Activated T-cell treated with anti-CD3 and anti-CD28 coated beads for 1 hour (primary cell): ENCODE measurements at places on chromosomes 11 and 22.

DNA sequence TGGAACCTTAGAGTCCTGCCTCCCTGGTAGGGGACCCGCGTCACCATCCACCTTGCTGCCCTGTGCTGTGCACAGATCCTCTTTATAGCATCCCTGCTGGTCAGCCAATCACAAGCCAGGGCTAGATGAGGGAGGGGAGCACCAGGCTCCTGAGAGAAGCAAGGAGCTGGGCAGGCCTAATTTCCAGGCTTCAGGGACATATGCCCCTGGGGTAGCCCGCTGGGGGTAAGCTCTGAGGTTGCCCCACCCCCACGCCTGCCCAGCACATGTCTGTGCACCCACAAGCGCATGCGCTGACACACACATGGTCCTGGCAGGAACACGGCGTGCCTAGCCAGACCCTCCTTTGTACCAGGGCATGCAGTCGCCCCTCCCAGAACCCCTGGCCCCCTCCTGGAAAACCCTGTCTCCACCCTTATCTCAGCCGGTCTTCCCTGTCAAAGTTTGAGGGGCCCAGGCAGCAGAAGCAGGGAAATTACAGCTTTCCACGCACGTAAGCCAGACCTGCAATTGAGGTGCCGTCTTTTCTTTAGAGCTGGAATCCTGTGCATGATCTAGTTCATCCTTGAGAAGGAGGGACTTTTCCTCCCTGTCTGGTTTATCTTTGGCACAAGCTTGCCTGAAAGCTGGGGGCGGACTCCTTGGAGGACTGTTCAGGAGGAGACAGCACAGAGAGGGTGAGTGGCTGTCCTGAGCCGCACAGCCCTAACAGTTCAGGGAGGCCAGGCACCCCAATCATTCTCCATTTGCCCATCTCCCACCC, 2.1 kb downstream of the SSTR3 start:
- no peak for DNase-seq

DNA sequence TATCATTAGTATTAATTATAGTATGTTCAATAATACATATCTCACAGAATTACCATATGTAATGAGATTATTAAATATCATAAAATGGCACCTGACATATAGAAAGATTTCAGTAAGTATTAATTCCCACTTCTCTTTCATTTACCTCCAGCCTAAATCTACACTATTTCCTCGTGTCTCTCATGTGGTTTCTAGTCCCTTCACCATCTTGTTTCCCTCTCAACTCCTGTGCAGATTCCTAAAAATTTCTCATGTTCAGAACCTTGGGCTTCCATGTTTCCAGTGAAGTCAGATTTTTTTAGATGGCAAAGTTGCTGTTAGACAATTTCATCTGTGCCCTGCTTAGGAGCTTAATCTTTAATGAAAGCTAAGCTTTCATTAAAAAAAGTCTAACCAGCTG, 14.1 kb upstream of the HBE1 start:
- DNase-seq: no peak

GRCh38 chr11:130414107-130415080, 14.0 kb downstream of the ADAMTS8 start:
- no peak for DNase-seq

- no peak for DNase-seq
These were observed 13.6 kb downstream of the TPCN2 start for GRCh38 chr11:69062169-69062855.

- no peak for DNase-seq
These were observed 10.5 kb downstream of the TPST2 start for GRCh38 chr22:26579331-26579886.

- DNase-seq: no peak
These were observed 3.4 kb downstream of the APOA1 start for GRCh38 chr11:116833816-116834534.

DNA sequence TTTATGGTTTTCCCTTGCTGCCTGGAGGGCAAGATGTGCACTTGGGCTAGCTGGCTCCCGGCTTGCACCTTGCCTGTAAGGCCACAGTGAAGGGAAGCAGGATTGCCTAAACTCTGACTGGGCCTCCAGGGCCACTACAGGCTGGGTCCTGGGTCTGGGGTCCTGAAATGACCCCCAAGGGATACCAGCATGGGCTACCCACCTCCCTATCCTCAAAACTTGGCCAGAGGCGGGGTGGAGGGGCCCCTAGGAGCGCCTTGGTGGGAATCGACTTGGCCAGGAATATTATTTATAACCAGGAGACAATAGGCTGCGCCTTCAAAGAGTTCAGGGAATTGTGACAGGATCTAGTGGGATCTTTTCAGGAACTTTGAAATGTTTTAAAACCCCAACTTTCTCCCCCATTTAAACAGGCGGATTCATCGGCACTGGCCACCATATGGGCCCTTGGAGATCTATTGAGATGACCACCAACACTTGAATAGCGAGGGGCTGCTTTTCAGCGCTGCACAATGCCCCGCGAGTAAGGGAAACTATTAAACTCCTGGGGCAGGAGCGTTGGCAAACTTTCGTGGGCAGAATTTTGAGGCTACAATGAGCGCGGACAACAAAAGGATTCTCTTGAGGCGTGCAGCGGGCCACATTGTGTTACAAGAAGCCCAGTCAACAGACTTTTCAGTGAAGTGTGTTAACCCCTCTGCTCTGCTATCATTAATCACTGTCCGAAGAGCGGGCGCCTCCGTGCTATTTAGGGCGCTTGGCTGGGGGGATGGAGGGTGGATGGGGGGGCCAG, 15.2 kb downstream of the PAX6 start:
- DNase-seq: no peak

GRCh38 chr11:17511571-17511970, 32.6 kb downstream of the USH1C start:
- DNase-seq: no peak

DNA sequence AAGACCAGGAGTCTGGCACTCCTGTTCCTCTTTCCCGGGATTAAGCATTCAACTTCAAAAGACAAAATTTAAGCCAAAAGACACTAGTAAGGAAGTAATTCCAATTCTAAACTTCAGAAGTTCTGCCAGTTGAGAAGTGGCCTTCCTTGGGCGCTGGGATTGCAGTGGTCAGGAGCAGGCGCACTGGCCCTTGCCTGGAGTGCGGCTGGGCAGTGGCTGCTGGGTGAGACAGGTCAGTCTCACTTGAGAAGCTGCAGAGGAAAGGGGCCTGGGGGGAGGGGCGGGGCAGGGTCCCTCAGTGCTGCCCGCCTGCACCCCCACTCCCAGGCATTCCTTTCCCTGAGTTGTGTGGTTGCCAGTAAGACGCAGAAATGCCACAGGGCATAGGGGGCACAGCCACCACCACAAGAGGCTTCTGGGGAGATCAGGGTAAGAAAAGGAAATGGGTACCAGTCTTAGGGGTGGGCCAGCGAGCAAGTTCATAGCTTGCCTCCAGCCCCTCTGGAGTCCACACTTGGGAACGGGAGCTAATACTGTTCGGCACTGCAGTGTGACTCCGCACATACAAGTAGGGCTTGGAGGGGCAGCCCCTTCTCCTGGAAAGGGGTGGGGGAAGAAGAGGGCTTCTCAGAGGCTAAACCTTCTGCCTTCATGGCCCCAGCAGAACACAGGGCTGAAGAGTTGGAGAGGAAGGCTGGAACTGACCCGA, 5.5 kb downstream of the MRPL49 start:
- DNase-seq: no peak

DNA sequence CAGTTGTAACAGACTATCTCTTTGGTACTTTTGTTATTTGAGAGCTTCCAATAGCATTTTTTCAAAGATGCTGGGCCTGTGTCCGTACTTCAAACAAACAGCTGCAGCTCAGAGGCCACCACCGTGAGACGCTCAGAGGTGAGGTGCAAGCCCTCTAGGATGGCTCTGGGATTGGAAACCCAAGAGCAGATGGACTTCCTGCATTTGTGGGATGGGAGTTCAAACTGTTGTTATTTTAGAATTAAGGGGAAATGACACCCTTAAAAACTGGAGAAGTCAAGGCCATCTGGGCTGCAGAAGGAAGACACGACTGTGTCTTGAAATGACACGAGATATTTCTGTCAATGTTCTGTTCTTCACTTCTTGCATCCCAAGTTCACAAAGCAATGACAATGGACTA, 9.2 kb upstream of the IL10RA start:
- DNase-seq: no peak

GRCh38 chr22:32119568-32120235, 39.4 kb downstream of the C22orf42 start:
- no peak for DNase-seq

GRCh38 chr11:27757953-27758352, 57.7 kb upstream of the BDNF start:
- no peak for DNase-seq

GRCh38 chr11:59666969-59667368, 1.9 kb downstream of the PATL1 start:
- no peak for DNase-seq

GRCh38 chr11:79052544-79052943, 388.3 kb downstream of the TENM4 start:
- DNase-seq: no peak

DNA sequence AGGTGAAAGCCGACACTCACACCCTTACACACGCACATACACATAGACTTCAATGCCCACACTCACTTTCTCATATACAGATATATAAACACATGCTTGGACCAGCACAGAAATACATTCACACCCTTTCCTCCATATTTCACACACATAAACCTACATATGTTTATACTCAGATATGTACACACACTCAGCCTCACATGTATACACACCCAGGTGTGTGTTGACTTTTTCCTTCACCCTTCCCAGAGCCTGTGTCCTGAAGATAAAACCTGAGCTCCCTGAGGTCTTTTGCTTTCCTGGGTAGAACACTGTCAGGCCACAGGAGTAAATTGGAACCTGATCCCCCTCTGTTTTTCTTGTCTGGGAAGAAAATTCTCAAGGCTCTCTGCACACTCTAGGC, 62.8 kb downstream of the INSC start:
- no peak for DNase-seq

- no peak for DNase-seq
These were observed 11.1 kb upstream of the POU2F3 start for GRCh38 chr11:120228794-120229384.

DNA sequence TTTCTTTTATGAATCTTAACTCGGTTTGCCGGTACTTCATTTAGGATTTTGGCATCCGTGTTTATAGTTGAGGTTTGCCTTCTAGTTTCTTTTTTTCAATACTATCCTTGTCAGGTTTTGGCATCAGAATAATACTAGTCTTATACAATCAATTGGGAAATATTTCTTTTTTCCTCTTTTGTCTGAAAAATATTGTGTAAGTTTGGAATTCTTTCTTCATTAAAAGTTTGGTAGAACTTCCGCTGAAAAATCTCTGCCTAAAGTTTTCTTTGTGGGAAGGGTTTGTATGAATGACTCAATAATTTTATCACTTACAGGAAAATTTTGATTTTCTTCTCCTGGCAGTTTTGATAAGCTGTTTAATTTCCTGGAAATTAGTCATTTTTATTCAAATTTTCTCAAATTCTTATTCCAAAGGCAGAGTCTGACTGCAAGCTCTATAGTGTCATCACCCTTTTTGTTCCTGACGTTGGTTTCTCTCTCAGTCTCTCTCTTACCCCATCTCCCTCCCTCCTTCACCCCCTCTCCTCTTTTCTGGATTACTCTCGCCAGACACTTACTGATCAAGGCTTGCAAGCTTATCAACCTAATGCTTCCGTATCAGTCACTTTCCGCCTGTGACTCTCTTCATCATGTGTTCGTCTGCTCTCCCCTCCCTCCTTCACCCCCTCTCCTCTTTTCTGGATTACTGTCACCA, 555.7 kb downstream of the TBC1D22A start:
- DNase-seq: no peak

GRCh38 chr11:93569496-93569895, 26.3 kb upstream of the SMCO4 start:
- DNase-seq: no peak

- DNase-seq: no peak
These were observed 28.5 kb downstream of the MAML2 start for GRCh38 chr11:96314326-96315020.

DNA sequence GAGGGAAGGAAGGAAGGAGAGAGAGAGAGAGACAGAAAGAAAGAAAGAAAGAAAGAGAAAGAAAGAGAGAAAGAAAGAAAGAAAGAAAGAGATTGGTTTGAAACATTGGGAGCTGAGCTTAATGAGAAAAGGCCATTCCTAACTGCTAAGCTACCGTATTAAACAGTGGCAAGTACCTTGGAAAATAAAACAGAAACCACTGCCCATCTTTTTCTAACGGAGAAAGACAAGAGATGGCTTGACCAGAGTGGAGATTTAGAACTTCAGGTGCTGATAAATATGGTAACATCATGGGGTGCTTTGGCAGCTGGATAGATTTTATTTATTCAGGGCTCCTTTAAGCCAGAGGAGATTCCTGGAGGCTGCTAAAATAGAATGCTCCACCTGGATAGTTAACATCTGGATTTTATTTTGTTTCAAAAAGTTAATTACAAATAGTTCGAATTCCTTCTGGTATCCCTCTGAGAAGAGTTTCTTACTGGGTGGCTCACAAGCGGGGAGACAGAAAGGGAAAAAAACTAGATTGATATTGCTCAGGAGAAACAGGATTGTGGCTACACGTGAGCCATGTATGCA, 12.9 kb downstream of the TIMP3 start:
- no peak for DNase-seq

DNA sequence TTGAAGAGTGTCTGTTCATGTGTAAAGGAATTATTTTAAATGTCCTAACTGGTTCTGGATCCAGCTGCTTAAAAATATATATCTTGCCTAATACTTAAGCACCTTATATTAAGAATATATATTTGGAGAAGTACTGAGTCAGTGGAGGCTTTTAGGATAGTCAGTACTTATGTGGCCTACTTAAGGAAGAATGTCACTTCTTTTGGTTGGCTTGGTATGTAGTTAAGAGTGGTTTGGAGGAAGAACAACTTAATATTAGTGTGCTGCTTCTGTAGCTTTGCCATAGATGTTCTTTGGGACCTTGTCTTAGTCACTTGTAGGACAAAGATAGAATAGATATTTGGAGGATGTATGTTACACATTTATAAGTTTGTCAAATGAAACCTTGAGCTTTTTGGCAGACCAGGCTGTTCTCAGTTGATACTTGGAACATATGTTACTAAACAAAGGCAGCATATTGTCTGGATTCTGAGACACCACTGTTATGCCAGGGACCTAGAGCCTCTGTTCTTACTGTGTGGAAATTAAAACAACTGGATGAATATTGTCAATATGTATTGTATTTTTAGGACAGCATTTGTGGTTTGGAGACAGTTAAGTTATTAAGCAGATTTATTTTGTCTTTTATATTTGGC, 4.9 kb downstream of the HIPK3 start:
- no peak for DNase-seq

GRCh38 chr11:115103921-115104320, 400.3 kb downstream of the CADM1 start:
- DNase-seq: no peak

GRCh38 chr11:119640541-119640940, 88.5 kb downstream of the NECTIN1 start:
- no peak for DNase-seq

DNA sequence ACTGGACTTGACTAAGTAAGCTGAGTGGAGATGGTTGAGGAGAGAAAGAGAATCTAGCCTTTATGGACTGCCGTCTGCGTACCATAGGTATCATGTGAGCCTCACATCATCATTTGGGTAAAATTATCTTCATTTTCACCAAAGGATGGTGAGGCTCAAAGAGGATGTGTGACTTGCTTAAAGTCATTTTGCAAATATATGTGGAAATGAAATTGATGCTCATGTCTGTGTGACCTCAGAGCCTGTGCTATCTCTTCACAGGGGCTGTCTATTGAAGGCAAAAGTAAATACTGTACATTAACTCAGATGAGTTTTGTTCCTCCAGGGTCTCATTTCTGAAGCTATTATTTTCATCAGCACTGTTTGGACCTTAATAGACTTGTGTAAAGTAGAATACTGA, 83.3 kb upstream of the ALKBH3 start:
- no peak for DNase-seq

- peak; percentile 22 for DNase-seq
These were observed 866 bp downstream of the EXPH5 start for GRCh38 chr11:108592591-108593213.

- DNase-seq: no peak
These were observed 249.1 kb downstream of the DCDC1 start for GRCh38 chr11:31120428-31120827.
